CMK (cell line): ENCODE measurements at places on chromosomes 7 and 10.

DNA sequence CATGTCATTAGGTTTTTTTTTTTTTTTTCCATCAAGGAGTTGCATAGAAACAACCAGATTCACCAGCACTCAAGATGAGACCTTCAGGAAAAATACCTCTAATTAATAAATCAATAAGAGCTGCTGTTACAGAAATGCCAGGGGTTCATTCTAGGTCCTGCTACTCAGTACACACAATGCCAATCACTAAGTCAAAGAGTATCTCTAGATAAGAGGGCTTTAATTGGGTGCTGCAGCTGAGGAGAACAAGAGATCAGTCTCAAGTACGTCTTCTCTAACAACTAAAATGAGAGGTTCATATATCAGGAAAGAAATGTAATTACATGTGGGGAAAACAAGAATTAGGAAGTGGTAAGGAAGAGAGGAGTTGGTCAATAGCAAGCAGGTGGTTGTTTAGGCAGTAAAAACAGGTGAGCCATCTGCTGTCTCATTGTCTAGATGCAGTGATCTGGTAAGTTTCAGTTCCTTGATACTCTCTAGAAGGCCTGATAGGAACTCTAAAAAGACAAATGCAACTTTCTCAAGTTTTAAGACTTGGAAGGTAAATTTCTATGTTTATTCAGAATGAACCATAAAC is 272.9 kb upstream of the ZWINT start:
- DNase-seq: no peak

GRCh38 chr7:33754933-33755928 is 150.1 kb upstream of the BMPER start:
- no peak for DNase-seq

DNA sequence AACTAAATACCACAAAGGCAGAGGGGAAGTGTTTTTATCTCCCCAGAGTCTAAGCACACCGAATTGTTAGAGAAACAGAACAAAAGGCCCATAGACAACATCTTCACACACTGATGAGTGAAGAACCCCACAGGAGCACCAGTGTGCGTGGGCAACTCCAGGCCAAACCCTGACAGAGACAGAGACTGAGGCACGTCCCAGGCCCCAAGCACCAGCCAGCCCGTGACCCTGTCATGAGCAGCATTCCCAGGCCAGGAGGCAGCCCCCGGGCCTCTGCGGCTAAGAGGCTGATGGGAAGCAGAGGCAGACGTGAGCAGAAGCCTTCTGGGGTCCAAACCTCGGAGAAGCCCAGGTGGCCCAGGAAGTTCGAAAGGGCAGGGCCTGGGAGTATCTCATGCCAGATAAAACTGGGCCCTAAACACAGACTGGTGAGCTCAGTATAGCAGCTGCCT is 184.4 kb downstream of the TCERG1L start:
- no peak for DNase-seq

GRCh38 chr7:21373031-21373430 is 54.9 kb upstream of the SP4 start:
- DNase-seq: no peak

DNA sequence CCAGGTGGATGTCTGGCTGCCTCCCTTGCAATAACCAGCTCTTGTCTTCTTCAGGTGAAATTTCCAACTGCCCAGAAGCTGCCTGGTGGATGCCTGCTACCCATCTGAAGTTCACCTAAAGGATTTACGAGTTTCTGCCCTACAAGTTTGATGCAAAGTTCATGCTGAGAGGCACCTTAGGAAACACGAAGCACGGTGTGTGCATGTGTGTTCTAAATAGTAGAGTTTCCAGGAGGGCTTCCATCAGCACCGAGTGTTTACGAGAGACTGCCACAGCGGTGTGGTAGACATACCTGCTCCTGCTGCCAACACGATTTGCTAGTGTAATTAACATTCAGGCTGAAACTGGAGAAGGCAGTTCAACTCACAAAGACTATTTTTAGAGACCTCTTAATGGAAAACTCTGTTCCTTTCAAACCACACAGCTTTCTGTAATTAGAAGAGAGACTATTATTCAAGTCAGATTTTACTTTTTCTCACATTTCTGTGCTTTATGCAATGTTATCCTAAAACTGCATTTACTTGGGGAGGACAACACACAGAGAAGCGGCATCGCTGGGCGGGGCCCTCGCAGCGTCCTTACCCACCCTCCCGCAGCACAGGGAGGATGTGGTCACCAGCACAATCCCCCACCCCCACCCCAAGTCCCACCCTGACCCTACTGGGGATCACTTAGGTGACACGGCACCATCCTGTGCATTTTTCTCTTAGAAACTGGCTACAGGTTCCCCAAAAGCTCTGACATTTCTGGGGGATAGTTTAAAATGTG is 15.5 kb upstream of the CPXM2 start:
- no peak for DNase-seq

GRCh38 chr7:143965280-143965679 is 10.6 kb downstream of the OR2F1 start:
- DNase-seq: no peak
